Trophoblast cell (in vitro differentiated cells and primary cell): ENCODE measurements at places on chromosomes 5 and 9.

DNA sequence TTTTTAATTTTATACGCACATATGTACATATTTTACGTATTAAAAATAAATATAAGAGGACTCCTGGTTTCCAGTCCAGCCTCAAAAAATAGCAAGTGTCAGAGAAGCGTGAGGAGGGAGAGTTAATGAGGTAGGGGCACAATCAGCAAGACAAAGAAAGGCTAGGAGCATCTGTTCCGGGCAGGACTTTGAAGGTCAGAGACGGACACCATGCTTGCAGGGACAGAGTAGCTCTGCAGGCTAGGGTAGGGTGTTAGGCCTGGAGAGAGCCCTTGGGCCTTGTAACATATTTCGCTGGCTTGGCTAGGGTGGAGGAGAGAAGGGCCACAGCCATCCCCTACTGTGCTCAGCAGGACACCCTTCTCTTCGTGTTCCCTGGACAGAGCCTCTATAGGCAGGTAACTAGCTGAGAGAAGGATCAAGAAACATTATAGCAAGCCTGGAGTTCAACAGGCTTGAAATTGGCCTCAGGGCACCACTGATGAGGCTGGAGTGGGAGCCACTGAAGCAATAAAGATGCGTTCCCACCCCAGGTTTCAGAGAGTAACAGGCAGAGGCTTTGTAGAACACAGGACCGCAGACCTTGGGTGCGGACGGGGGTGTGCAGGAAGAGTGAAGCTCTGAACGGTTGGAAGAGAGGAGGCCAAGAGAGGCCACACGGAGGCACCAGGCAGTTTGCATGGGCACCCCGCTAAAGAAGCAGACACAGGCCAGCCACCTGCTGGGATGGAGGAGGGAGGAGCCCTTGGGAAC is 9.7 kb upstream of the IPPK start:
- DNase-seq: no peak

GRCh38 chr5:75965292-75965691 is 117.9 kb upstream of the SV2C start:
- no peak for DNase-seq

DNA sequence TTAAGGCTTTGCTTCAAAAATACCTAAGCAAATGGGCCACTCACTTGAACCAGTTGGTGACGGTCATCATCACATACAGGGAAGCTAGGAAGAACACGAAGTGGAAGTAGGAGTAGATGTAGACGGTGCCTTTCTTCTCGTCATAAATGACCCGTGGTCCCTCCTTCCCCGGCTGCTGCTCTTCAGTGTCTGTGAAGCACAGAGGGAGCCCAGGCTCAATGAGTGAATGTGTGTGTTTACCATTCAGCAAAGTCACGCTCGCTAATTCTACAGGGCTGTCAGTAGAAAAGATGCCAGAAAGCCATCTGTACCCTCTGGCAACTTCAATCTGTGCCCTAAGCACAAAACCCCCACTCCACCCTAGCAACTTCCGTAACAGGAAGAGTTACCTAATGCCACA is 109.8 kb downstream of the SERINC5 start:
- no peak for DNase-seq

- DNase-seq: no peak
Observed at GRCh38 chr9:38134611-38135237, 65.7 kb upstream of the SHB start.

GRCh38 chr9:137985637-137986071 is 108.1 kb downstream of the CACNA1B start:
- DNase-seq: no peak
